ENCODE measurements at places on chromosomes 13 and 19. TPM values are rescaled to one million over a fixed set of nuclear protein-coding genes. Genes with fewer than 3 reads are reported as not detected.

Gene PROSER1
- total RNA-seq = 20.0 TPM

Gene CATSPERD
- 0.41 TPM for total RNA-seq

Gene SIGLEC12
- not detected for total RNA-seq

Gene SLC27A5
- 6.9 TPM for total RNA-seq

GRCh38 chr19:57282011-57282643 is 1.8 kb downstream of the ZNF460 start:
- DNase-seq = no peak

GRCh38 chr19:28543244-28543776 is 669.6 kb downstream of the UQCRFS1 start:
- DNase-seq = no peak

- DNase-seq = no peak
Observed at GRCh38 chr13:72875233-72875632, 93.3 kb downstream of the PIBF1 start.

DNA sequence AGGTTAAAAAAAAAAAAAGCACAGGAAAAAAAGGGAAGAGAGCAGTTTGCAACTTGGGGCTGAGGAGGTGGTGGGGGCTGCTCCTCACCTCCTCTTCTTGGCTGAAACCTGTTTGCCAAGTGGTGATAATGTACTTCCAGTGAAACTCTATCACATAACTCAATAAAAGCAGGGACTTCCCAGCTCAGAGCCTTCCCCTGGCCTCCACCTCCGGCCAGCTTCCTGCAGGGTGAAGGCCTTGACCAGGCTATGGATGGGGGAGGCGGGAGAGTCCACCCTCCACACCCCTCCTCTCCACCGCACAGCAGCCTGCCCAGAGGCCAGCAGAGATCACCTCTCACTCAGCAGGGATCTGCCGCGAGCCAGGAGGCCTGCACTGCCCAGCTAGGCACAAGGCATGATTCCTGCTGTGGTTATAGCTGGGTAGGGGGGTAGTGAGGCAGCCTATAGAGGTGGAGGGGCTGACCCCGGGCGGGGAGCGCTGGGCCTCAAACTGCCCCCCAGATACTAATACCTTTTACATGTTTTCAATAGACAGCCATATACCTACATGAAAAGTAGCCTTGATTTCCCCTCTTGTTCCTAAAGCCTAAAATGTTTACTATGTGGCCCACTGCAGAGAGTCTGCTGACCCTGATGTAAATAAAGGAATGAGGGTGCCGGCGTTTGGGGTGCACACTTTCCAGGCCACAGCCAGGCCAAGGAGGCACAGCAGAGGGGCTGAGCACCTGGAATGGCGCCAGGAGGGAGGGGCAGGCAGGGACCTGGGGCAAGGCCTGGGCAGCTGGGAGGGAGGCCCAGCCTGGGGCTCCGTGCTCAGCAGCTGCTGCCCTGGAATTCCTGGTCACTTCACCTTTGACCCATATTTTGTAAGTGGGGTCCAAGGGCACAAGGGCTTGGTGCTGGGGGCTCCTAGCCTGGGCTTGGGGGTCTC is 10.3 kb downstream of the ZNF787 start:
- no peak for DNase-seq

DNA sequence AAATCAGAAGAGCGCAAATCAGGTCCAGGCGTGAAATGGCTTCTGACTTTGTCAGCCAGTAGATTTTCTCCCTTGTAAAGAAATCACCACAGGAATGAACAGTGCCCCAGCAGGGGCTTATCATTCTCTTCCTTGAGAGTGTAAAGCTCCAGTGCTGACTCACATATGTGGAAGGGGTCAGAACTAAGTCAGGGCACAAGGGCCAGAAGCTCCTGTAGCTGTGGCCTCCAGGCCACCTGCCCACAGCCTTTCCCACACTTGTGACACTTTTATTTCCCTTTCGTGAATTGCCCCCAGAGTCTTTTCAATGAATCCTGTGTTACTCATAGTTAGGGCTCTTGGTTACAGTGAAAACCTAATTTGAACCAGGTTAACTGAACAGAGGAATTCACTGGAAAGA is 99.6 kb downstream of the SUCLA2 start:
- no peak for DNase-seq

GRCh38 chr13:106393776-106394175 is 141.7 kb downstream of the EFNB2 start:
- no peak for DNase-seq

- DNase-seq = no peak
Observed at GRCh38 chr13:50334944-50335343, 319.7 kb downstream of the KCNRG start.

- no peak for DNase-seq
Observed at GRCh38 chr13:113638806-113639205, 19.2 kb downstream of the ATP4B start.

- DNase-seq = no peak
Observed at GRCh38 chr13:35965226-35965927, 165.8 kb downstream of the DCLK1 start.

DNA sequence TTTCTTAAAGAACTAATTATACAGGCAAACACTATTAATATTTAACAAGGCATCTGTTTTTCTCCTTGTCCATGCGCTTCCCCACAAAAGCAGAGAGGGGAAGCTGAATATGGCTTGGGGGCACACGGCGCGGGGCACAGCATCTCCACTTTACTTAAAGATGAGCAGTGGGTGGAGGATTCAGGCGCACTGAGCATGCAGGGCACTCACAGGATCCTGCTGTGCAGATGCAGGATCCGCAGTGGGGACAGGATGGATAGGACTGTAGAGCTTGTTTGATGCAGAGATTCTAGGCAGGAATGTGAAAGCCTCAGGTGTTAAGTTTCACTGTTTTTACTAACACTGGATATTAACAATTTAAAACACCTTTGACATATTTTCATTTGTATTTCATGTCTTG is 43.3 kb downstream of the ATP11A start:
- DNase-seq = no peak

DNA sequence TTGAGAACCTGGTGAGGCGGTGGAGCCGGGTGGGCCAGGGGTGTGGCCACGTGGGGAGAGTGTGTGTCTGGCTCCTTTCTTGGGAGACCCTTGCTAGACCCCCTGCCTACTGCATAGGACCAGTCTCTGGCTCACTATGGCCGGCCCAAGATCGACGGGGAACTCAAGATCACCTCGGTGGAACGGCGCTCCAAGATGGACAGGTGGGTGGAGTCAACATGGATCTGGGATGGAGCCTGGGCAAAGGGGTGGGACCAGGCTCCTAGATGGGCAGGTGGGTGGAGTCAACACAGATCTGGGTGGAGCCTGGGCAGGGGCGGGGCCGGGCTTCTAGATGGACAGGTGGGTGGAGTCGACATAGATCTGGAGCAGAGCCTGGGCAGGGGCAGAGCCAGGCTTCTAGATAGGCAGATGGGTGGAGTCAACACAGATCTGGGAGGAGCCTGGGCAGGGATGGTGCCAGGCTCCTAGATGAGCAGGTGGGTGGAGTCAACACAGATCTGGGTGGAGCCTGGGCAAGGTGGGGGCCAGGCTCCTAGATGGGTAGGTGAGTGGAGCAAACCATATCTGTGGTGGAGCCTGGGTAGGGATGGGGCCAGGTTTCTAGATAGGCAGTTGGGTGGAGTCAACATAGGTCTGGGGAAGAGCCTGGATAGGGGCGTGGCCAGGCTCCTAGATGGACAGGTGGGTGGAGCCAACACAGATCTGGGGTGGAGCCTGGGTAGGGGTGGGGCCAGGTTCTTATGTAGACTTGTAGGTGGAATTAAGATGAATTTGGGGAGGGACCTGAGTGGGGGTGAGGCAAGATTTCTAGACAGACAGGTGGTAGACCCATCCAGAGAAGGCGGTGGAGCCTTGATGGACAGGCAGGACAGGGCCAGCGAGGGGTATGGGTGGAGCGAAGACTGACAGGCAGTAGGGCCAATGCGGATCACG is 56.5 kb downstream of the VAV1 start:
- DNase-seq = no peak

DNA sequence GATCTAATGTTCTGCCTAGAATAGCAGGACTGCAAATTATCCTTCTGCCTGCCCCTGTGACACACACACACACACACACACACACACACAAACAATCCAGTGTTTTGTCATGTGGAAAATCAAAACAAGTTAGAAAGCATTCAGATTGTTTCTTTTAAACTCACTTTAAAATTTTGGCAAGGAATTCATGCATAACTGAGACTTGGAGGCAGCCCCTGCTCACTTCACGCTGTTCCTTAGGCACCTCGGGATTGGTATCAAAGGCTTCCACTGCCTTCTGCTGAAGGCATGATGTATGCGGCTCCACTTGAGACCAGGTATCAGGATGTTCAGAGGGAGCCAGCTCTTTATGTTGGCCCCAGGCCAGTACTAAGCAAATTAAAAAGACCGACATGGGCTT is 158.7 kb downstream of the OXGR1 start:
- no peak for DNase-seq

- DNase-seq = no peak
Observed at GRCh38 chr19:531753-532560, at the start of gene CDC34. Gene CDC34, plus strand, starts transcription at chr19:531760. Its CDS starts 172 bp downstream, at chr19:531932.

DNA sequence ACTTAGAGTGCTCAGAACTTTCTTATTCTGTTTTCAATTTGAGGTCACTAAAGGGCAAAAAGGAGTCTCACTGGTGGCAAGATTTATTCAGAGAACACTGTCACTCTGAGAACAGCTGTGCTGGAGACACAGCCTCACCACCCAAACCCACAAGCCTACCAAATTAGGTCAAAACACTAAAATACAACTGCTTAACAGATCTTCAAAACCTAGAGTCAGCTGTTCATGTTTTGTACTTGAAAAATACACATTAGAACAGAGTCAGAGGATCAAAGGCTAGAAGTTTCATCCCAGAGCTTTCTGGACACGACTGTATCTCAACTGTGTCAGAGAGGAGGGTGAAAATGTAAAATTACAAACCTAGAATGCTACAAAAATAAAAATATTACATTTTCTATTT is 89.3 kb downstream of the MIPEP start:
- DNase-seq = no peak

DNA sequence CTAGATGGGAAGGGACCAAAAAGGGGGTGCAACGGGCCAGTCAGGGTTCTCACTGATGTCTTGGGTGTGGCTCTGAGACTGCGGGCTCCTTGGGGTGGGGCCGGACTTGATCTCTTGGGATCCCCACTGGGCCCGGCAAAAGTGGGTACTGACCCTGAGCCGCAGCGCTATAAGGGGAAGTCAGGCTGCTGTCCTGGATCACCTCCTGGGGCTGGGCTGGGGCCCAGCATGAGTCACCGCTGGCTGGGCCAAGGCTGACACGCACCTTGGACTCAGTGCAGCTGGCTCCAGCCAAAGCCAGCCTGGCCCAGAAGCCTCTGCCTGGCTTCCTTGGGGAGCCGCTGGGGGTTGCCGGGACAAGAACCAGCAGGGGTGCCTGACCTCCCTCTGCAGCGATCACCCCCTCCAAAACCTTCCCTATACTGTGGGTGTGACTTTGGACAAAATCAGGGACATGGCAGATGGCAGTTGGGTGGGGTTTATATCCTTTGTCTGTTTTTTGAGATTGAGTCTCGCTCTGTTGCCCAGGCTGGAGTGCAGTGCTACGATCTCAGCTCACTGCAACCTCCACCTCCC is 617 bp upstream of the IQCN start:
- peak; percentile 66 for DNase-seq

GRCh38 chr19:49553451-49554271 is 25.9 kb downstream of the RCN3 start:
- DNase-seq = no peak

- no peak for DNase-seq
Observed at GRCh38 chr19:16068696-16069259, 7.5 kb upstream of the TPM4 start.

DNA sequence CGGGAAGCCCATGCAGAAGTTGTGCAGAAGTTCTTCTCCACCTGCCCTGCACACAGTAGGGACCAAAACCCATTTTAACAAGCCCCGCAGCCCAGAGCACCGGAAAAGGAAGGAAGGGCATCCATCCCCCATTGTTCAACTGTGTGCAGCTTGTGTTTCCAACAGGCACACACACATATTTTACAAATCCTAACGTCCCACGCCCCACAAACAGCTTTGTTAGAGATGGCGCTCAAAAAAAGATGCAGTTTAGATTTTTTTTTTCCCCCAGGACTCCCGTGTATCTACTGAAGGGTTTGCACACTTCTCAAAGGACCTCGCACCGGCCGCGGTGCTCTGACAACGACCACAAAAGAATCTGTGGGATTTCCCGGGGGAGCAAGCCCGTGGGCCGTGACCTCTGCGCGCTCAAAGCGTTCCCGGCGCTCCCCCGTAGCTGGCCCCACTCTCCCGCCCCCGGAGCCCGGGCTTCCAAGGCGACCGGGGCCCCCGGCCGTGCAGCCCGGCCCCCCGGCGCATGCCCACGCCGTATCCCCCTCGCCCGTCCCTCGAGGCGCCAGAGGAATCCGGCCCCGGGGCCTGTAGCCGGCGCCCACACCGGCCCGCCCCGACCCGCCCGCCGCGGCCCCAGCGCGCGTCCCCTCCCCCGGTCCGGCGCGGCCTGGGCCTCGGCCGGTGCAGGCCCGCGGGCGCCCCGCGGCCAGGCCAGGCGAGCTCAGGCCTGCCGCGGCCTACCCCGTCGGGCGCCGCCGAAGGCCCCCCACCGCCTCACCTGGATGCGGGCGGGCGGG is 523 bp downstream of the ELAVL1 start:
- DNase-seq = no peak

GRCh38 chr13:29758531-29759114 is 91.8 kb downstream of the UBL3 start:
- no peak for DNase-seq

GRCh38 chr13:98507282-98507797 is 69.6 kb downstream of the STK24 start:
- no peak for DNase-seq

DNA sequence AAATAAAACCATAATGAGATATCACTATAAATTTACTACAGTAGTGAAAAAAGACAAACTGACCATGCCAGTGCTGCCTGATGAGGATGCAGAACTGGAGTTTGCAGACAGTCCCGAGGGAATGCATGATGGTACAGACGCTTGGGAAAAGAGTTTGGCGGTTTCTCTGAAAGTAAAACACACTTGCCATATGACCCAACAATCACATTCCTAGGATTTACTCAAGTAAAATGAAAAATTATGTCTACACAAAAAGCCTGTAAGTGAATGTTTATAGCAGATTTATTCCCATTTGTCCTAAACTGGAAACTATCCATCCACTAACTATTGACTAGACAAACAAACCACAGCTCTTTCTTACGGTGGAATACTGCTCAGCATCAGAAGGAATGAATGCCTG is 271.0 kb downstream of the DNAJC15 start:
- no peak for DNase-seq

DNA sequence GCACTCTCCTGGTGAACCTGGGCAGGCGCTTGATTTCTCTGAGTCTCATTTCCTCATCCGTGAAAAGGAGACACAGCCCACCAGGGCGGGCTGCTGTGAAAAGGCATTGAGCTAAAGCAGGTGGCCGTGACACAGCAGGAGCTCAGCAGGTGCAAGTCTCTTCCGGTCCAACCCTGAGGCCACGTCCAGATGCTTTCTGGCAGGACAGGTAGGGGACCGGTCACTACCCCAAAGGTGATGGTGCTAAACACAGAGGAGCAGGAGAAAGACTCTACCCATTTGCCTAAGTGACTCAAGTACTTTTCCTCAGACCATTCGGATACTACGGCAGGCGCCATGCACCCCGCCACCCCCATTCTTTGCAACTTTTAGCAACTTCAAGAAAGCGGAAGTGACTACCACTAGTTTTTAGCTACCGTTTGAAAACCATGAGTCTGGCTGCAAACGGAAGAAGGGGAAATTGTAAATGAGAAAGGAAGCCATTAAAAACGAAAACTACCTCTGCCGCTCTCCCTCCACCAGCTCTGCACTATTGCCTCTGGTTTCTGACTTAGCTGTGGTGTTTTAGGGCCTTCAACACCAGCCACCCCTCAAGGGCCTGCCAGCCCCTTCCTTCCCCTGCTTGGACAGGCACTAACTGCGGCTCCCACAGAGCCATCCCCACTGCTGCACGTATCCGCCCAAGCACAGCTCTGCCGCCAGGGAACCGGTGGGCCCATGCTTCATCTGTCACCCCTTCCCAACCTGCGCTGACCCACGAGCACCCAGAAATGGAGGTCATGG is 4.8 kb downstream of the PPP6R1 start:
- no peak for DNase-seq
